ENCODE measurements at places on chromosomes 12 and 14.

- DNase-seq: no peak
Measured at GRCh38 chr14:95248432-95248831, 71.3 kb downstream of the CLMN start.

DNA sequence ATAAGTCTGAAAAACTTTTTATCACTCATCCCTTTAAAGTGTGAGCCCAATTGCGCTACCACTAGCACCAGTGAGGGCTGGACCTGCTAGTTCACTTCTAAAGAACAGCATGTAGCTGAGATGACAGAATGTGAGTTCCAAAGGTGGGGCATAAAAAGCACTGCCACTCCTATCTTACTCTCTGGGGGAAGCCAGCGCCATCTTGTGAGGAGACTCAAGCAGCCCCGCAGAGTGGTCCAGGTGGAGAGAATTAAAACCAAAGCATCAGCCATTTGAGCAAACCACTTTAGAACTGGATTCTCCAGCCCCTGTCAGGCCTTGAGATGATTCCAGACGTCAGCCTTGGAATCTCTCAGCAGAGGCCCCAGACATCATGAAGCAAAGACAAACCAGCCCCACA is 39.9 kb downstream of the TMEM132D start:
- no peak for DNase-seq

- DNase-seq: peak; percentile 39
Measured at GRCh38 chr12:100959481-100959880, 164.9 kb downstream of the ANO4 start.

- DNase-seq: no peak
Measured at GRCh38 chr12:42854208-42854607, 264.7 kb upstream of the PRICKLE1 start.

- DNase-seq: no peak
Measured at GRCh38 chr14:87745507-87746118, 247.4 kb downstream of the GALC start.

- no peak for DNase-seq
Measured at GRCh38 chr12:112973818-112974231, 4.5 kb upstream of the OAS2 start.

- no peak for DNase-seq
Measured at GRCh38 chr12:21296751-21297406, 37.8 kb downstream of the SLCO1A2 start.

- DNase-seq: peak; percentile 70
Measured at GRCh38 chr14:71665157-71665556, 267.1 kb upstream of the RGS6 start.

DNA sequence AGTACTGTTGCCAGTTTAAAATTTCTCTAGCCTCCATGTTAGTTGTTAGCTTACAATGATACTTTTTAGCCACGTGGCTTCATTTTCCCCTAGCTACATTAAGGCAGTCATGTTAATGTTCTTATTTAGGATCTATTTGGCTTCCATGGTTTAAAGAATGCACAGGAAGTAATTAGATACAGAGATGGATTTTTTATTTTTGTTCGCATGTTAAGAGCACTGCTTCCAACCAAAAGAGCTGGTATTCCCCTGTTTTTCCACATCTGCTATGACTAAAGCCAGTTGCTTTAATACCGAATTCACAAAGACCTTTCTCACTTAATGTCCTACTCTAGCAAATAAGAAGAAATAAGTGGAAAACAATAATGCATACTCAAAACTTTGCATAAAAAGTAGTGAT is 45.1 kb downstream of the PRORP start:
- no peak for DNase-seq
